ENCODE measurements at places on chromosomes 11 and 22. TPM values are rescaled to one million over a fixed set of nuclear protein-coding genes. Genes with fewer than 3 reads are reported as not detected.

DNA sequence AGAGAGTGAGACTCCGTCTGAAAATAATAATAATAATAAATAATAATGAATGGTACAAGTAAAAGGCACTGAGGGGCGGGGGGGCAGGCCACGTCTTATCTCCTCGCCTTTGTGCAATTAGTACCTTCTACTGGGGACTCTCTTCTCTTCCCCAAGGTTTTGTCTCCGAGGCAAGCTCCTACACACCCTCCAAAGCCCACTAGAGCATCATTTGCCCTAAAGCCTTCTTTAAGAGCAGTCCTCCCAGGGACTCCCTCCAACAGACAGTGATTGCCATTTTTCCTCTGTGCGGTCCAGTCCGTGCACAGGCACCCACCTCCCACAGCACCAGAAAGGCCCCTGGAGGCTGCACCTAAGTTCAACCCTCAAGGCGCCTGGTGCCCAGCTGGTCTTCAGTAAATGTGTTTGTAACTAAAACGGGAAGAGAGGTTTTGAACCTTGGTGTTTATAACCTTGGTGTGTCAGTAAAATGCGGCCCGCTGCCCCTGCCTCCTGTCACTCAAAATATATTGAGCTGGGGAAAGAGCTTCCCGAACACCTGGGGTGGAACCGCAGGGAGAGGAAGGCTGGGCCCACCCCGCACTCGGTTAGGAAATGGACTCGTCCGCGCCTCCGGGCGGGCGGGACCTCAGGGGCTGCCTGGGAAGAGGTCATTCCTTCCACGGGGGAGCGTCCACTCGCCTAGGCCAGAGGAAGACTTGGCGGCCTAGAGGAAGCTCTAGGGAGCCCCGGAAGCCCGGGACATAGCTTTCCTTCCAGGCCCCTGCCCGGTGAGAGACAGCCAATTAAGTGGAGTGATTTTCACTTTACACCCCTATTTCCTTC, 4.7 kb upstream of the KDELR3 start:
- H3K4me3 ChIP-seq: no peak overlapping the region
- H3K4me1 ChIP-seq: peaks cover 25% of the 10 kb centered on the region
- DNase-seq: no peak

Gene CBX6
- total RNA-seq: 61.8 TPM

Gene PHOX2A
- total RNA-seq: not detected

Gene MUC5AC
- not detected for total RNA-seq

Gene TIRAP
- total RNA-seq: 15.3 TPM

Gene CHST1
- total RNA-seq: not detected

DNA sequence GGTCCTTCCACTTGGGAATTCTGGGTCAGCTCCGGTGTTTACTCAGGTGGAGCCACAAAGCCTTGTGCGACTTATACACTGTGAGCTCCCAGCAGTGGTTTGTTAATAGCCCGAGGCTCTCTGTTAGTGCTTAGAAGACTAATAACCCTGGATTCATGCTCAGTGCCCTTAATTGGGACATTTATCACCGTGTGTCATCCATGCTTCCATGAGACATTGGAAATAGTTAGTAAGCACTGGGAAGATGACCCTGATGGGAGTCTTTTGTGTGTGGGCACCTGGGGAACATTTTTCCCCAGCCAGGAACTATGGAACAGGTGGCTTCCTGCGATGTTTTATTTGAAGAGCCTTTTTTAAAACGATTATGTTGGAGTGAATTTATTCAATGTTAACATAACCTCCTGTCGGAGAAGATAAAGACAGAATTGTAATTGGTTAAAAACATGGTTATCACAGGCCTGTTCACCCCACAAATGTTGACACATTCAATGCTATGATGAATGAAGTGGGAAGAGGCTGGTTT, 188.9 kb downstream of the MYO18B start:
- DNase-seq: no peak
- no peaks in the 10 kb centered on the region for H3K4me1 ChIP-seq
- no peaks in the 10 kb centered on the region for H3K36me3 ChIP-seq
- H3K27ac ChIP-seq: no peak overlapping the region
- no peak overlapping the region for H3K4me3 ChIP-seq

GRCh38 chr11:2519862-2520735, 75.3 kb downstream of the KCNQ1 start:
- no peaks in the 10 kb centered on the region for H3K4me1 ChIP-seq
- no peak overlapping the region for H3K27ac ChIP-seq
- no peaks in the 10 kb centered on the region for H3K36me3 ChIP-seq
- H3K4me3 ChIP-seq: no peak overlapping the region

DNA sequence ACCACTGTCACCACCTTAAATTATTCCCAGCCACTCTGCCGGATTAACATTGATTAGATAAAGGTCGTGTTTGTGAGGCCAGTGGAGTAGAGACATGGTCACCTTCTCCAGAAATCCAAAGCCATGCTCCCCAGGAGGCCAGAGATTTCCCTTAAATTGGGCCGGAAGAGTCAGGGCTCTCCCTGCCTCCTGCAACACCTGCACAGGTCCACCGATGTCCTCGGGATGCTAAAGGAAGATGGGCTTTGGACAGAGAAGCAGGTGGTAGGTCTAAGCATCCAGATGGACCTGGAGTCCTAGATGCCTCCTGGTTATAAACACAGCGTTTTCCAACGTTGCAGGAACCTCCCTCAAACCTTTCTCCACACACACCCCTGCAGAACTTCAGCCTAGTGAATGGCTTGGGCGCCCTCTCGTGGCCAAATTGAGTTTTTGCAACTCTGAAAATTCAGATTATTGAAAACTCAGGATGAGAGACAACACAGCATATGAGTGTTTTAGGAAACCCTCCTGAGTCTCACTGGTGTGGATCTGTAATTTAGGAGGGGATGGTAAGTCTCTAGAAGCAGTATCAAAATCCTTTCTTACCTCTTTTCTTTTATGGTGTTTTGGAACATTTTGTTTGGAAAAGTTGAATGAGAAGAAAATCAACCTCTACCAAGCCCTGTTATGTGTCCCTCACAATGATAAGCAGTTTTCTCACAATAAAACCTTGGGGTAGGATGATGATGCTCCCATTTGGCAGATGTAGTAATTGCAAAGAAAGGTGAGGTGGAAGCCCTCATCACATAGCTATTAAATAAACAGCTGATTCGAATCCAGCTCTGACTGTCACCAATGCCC, 109.6 kb downstream of the RRAS2 start:
- no peak overlapping the region for H3K27ac ChIP-seq
- peaks cover 8% of the 10 kb centered on the region for H3K27me3 ChIP-seq
- H3K4me3 ChIP-seq: peak overlapping the region; percentile 45
- peak; percentile 81 for DNase-seq

DNA sequence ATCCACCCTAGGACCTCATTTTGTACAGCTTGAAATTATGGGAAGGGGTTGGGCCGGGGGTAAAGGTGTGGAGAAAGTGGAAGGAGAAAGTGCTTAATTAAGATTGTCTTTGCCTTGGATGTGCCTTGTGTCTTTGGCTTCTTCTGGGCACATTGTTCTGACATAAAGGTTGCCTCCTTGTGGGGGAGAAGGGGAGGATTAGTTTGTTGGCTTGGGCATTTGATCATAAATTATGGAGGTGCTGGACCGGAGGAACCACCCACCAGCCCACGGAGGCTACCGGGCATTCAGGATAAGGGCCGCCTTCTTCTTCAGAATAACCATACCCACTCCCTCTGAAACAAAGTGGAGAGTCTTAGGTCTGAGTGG, 1.3 kb downstream of the PAFAH1B2 start:
- H3K27ac ChIP-seq: peak overlapping the region; percentile 92
- H3K36me3 ChIP-seq: peaks cover 35% of the 10 kb centered on the region
- peaks cover 14% of the 10 kb centered on the region for H3K27me3 ChIP-seq
- DNase-seq: peak; percentile 25

GRCh38 chr11:123678246-123678645, 23.8 kb upstream of the SCN3B start:
- H3K36me3 ChIP-seq: no peaks in the 10 kb centered on the region
- no peak overlapping the region for H3K27ac ChIP-seq
- DNase-seq: no peak
- no peak overlapping the region for H3K4me3 ChIP-seq
- H3K27me3 ChIP-seq: peaks cover 2% of the 10 kb centered on the region
- H3K4me1 ChIP-seq: peaks cover 9% of the 10 kb centered on the region

DNA sequence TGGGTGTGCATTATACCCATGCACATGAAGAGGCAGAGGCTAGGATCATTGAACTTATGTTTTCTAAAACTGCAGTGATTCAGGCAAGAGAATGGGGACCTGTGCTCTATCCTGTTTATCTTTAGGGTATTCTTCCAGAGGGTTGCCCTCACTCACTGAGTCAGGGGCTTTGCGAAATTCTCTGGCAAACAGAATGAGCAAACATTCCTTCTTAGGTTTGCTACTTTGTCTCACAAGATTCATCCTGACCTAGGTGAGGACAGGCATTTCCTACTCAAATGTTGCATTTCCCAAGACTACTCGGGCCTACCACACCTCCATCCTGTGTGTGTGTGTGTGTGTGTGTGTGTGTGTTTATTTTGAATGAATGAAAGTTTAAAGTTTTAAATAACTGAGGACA, 2.7 kb upstream of the EIF3M start:
- peaks cover 18% of the 10 kb centered on the region for H3K36me3 ChIP-seq
- DNase-seq: no peak
- H3K27ac ChIP-seq: no peak overlapping the region
- peaks cover 18% of the 10 kb centered on the region for H3K4me1 ChIP-seq
- no peak overlapping the region for H3K4me3 ChIP-seq
- H3K27me3 ChIP-seq: no peaks in the 10 kb centered on the region

Gene PLEKHB1
- total RNA-seq: 10.0 TPM

Gene TCN2
- total RNA-seq: 0.24 TPM

DNA sequence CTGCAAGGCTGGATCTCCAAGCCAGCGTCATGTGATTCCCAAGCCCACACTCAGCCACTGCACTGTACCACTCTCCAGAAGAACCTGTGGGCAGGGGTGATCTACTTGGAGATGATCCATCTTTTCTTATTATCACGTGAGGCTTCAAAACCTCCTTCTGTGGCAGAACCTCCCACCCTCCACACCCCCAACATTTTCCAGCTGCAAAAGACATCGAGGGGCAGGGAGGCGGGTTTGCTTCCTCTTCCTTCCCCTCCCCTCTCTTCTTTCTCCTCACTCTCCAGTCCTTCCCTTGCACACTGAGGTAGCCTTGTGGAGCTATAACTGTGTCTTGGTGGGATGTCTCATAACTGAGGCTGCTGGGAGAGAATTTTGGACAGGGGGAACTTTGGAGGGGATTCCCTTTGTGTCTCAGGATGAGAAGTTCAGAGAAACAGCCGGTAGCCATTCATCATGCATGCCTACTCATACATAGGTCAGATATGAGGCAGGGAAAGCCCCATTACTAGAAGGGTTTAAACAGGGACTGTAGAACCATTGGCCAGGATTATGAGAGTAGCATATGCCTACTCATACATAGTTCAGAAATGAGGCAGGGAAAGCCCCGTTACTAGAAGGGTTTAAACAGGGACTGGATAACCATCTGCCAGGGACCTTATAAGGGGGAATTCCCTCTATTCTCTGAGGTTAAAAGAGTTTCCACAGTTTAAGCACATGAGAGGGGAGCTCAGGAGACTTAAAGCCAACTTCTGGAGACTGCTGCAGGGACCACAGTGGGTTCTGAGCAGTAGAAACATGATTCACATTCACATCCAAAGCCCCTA, 420.7 kb upstream of the CADM1 start:
- no peak overlapping the region for H3K4me3 ChIP-seq
- no peaks in the 10 kb centered on the region for H3K36me3 ChIP-seq
- no peaks in the 10 kb centered on the region for H3K4me1 ChIP-seq

Gene FAM83F
- total RNA-seq: 0.11 TPM

GRCh38 chr11:34134765-34135164, 29.3 kb downstream of the NAT10 start:
- no peak for DNase-seq
- H3K27me3 ChIP-seq: no peaks in the 10 kb centered on the region
- no peak overlapping the region for H3K4me3 ChIP-seq
- no peaks in the 10 kb centered on the region for H3K4me1 ChIP-seq

Gene NCAM1
- total RNA-seq: 1.4 TPM

GRCh38 chr22:43854121-43854785, 8.1 kb downstream of the SULT4A1 start:
- H3K4me1 ChIP-seq: no peaks in the 10 kb centered on the region
- H3K27ac ChIP-seq: no peak overlapping the region
- DNase-seq: no peak
- no peaks in the 10 kb centered on the region for H3K36me3 ChIP-seq

- no peak overlapping the region for H3K4me3 ChIP-seq
- no peaks in the 10 kb centered on the region for H3K4me1 ChIP-seq
- no peaks in the 10 kb centered on the region for H3K27me3 ChIP-seq
- no peak for DNase-seq
Observed at GRCh38 chr11:42161886-42162285, 702.4 kb upstream of the LRRC4C start.

- H3K4me3 ChIP-seq: no peak overlapping the region
- no peak overlapping the region for H3K27ac ChIP-seq
- H3K36me3 ChIP-seq: no peaks in the 10 kb centered on the region
- no peaks in the 10 kb centered on the region for H3K27me3 ChIP-seq
Observed at GRCh38 chr11:85540635-85541205, 86.4 kb downstream of the DLG2 start.

GRCh38 chr11:34840736-34841386, 75.3 kb downstream of the APIP start:
- no peak overlapping the region for H3K4me3 ChIP-seq
- no peaks in the 10 kb centered on the region for H3K4me1 ChIP-seq
- H3K27me3 ChIP-seq: peaks cover 8% of the 10 kb centered on the region
- DNase-seq: peak; percentile 35
- H3K36me3 ChIP-seq: no peaks in the 10 kb centered on the region

Gene ELF5
- not detected for total RNA-seq

DNA sequence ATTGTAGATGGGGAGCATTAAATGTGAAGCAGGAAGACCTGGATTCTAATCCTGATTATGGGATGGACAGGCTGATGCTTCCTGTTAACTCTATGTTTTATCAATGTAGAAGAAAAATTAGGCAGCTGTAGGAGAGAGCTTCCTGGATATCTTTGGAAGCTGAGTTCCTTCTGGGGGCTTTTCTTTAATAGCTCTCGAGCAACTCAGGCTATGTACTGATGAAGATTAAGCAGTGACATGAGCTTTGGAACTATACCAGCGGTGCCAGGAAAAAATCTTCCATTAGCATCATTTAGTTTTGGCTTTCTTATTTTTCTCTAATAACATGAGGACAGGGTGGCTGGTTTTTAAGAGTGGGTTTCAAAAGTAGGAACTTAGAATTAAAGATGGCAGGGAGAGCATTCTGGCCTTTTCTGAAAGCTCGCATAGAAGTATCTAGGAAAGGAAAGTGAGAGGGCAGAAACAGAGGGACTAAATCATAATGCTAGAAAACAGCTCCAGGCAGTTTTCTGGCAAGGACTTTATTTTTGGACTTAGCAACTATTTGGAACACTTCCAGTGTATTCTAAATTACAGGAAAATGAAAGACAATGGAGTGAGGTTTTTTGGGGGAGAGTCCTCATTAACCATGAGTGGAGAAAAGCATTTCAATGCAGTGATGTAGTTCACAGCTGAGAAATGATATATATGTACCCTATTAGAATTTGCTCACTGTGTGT, 69.2 kb upstream of the RRM1 start:
- peaks cover under 1% of the 10 kb centered on the region for H3K4me1 ChIP-seq
- no peaks in the 10 kb centered on the region for H3K27me3 ChIP-seq
- H3K36me3 ChIP-seq: peaks cover 75% of the 10 kb centered on the region
- peak overlapping the region; percentile 3 for H3K27ac ChIP-seq

Gene MPEG1
- not detected for total RNA-seq

Gene OR10AG1
- not detected for total RNA-seq

GRCh38 chr11:98568013-98568412, 452.7 kb upstream of the CNTN5 start:
- no peaks in the 10 kb centered on the region for H3K36me3 ChIP-seq
- DNase-seq: no peak
- H3K27me3 ChIP-seq: no peaks in the 10 kb centered on the region
- no peak overlapping the region for H3K27ac ChIP-seq
- no peak overlapping the region for H3K4me3 ChIP-seq

Gene HORMAD2
- not detected for total RNA-seq

- H3K36me3 ChIP-seq: peaks cover 69% of the 10 kb centered on the region
- peaks cover 2% of the 10 kb centered on the region for H3K27me3 ChIP-seq
- H3K4me1 ChIP-seq: peaks cover 61% of the 10 kb centered on the region
Observed at GRCh38 chr11:288478-289397, at the start of gene PGGHG. TSS of gene PGGHG (plus strand) at chr11:289126. CDS start at chr11:289817, 691 bp downstream.
